Stimulated activated CD4-positive, alpha-beta T cell treated with anti-CD3 and anti-CD28 coated beads, Interleukin-2, amount 100 ng/mL, for 48 hours (primary cell): ENCODE measurements at places on chromosomes 3 and 15.
A peak's percentile ranks its signal among the peaks of the same experiment; 100 is the strongest.

DNA sequence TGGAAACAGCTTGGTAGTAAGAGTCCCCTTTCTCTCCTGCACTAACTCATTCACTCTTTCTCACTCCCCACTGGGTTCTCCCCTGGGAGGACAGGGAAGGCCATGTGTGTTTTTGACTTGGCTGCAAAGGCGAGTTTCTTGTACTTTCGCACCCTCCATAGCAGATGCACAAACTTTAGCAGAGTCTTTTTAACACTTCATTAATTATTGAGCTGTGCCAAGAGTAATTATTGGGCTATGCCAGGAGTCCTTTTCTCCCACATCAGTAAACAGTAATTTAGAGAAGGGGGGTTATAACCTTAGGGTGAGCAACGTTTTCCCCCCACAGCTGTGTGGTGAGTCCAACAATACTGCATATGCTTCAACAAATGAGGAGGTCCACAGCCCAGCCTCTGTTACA lies 224.4 kb upstream of the ATP11B start:
- DNase-seq, result no peak

DNA sequence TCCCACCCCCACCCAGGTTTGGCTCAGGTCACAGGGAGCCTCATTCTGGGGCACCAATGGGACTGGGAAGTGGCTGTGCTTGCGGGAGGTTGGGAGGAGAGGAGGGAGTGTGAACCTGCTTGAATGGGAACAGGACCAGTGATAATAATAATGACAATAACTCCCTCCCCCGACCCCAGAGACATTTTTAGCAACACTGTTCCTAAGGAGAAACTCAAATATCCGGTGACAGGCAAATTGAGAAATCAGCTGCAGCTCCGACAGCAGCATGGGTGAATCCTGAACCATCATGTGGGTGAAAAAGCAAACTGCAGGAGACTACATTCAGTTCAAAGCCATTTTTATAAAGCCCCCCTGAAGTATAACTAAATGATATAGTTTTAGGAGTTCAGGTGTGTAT lies 11.6 kb upstream of the RPL29 start:
- no peak for DNase-seq

- DNase-seq, result no peak
Measured at GRCh38 chr3:88141458-88142083, 8.2 kb upstream of the C3orf38 start.

DNA sequence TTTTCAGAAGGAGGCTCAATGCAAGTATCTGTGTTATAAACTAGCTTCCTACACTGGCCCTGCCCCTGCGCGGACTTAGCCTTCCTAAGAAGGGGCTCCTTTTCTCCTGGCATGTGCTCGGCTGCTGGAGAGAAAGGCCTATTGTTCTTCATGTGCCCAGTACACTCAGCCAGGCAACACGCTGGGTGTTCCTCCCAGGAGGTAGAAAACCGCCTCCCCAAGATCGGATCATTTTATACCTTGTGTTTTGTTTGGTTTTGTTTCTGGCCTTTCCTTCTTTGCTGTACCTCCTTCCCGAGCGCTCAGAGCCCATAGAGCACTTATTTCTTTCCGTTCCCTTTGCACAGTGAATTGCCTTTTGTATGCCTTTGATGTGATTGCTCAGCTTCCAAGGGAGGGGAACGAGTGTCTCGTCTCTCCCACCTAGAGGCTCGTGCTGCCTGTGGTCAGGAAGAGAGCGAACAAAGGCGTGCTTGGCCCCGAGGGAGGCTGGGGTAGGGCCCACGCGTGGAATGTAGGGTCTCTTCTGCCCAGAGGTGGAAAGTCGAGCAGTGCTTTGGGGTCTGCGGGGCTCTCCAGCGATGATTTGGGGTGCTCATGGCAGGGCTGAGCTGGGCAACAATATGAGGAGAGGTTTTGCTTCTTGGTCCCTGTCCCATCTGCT lies 30.0 kb downstream of the CCNL1 start:
- DNase-seq, result no peak

- no peak for DNase-seq
Measured at GRCh38 chr3:122214711-122215110, 31.2 kb downstream of the CASR start.

DNA sequence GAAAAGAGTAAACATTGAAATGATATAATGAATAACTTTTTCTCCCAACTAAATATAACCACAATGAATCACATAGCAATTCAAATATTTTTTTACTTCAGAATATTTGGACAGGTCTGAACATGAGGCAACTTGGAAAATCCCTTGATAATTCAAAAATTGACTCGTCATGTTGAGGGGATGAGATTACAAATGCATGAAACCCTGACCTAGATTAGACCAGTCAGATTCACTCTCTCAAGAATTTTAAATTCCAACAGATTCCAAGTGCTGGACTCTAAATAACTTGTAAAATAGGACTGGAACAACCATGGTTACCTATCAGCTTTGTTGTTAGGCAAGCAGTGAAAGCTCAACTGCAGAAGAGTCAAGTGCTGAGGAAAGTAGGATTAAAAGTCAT lies 317.5 kb downstream of the GBE1 start:
- no peak for DNase-seq

DNA sequence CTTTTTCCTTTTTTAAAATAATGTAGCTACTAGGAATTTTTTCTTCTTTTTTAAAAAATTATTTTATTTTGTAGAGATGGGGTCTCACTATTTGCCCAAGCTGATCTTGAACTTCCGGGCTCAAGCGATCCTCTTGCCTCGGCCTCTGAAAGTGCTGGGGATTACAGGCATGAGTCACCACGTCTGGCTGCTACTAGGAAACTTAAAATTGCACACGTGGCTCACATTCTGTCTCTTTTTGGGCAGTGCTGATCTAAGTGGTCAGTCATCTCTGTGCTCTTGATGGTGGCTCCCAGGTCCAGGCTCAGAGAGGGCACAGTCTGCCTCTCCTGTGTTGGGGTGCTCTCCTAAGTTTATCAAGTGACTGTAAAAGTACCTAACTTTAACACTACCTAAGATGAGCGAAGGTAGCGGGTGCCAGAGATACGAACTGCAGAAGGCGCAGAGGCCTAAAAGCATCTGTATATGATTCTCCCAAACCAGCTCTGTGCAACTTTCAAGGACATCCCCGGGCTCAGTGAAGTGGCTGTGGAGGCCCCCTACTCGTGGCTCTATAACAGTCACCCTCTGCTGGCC lies 52.9 kb upstream of the SEC13 start:
- DNase-seq, result no peak

- DNase-seq, result no peak
Measured at GRCh38 chr3:187019542-187020072, 89.3 kb downstream of the ST6GAL1 start.

- no peak for DNase-seq
Measured at GRCh38 chr3:4520033-4520816, 27.1 kb downstream of the ITPR1 start.

- DNase-seq, result peak; percentile 66
Measured at GRCh38 chr15:74489518-74490338, 28.8 kb upstream of the UBL7 start.

DNA sequence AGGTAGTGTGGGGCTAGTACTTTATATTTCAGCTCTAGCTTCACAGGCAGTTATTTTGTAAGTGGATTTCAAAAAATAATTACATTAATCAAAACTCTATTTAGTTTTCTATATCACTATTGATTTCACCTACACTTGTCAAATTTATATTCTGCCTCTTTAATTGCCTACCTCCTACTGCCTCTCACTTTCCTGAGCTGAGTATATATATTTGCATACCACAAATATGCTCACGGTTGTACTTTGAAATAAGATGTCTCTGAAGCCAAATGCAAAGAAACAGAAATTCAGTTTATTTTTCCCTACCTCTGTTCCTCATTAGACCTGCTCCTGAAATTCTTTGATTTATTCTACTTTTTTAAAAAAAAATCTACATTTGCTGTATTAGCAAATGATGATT lies 309.3 kb upstream of the TGFBR2 start:
- no peak for DNase-seq

DNA sequence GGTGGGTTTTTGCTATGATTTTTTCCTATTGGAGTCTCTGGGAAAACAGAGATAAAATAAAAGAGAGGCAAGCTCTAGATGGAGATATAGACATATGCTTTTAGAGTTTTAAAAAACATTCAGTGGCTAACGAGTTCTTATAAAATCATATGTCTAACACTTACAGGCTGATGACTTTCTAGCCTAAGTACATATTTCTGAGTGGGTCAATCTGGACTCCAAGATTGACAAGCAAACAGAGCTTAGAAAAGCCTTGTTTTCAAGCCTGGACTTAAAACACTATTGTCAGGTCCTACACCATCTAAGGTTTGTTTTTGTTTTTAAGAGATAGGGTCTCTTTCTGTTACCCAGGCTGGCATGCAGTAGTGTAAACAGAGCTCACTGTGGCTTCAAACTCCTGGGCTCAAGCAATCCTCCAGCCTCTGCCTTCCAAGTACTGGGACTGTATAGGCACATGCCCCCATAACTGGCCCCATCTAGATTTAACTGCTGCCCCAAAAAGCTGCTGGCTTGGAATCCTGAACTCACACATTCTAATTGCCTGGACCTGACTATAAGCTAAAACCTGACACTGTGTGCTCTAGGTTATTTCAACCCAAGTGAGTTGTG lies 86.3 kb downstream of the FBXL22 start:
- no peak for DNase-seq

DNA sequence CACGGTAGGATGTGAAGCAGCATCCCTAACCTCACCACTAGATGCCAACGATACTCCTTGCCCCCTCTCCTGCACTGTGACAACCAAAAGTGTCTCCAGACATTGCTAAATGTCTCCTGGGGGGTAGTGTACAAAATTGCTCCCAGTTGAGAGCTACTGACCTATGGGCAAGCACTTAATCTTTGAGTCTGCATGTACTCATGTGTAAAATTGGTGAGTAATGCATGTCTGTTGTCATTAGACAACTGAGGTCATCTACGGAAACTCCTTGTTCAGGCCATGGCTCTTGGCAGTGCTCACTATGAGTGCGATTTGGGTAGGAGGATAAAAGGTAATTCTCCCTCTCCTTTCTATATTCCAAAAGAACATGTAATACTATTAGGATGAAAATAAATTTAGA lies 29.2 kb downstream of the PDHB start:
- DNase-seq, result no peak

DNA sequence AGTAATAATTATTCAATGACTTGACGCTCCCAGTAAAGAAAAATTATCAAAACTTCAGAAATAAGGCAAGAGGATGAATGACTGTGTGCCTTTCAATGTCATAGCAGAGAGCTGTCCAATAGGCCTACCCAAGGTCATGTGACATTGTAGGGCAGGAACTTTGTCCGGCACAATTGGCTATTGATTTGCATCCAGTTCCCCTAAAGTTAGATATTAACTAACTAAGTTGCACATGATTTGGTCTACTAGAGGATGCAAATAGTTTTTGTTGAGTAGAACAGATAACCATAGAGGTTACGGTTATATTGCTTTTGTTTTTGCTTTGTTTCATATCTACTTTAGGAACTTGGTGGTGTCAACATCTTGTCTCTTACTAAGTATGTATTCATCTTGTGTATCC lies 127.9 kb upstream of the PFN2 start:
- DNase-seq, result no peak

- no peak for DNase-seq
Measured at GRCh38 chr3:150653110-150653561, 50.0 kb downstream of the SELENOT start.

- DNase-seq, result no peak
Measured at GRCh38 chr15:64144565-64145281, 6.8 kb upstream of the SNX22 start.

DNA sequence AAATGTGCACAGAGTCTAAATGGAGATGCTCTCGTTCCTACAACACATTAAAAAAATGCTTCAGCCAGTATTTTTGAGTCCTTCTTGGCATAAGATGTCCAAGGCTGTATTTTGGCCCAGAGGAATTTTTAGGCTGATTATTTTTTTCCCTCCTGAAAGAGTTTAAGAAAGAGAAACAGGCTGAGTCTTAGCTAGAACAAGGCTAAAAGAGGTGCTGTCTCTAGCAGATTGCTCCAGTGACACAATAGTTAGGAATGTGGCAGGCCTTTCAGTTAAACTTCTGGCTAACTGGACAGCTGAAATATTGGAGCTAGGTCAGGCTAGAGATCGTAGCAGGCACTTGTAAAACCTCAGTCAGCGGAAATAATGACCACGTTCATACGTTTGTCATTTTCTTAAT lies 271.4 kb upstream of the RARB start:
- DNase-seq, result no peak

- no peak for DNase-seq
Measured at GRCh38 chr3:56867671-56868070, 65.9 kb upstream of the ARHGEF3 start.

- DNase-seq, result no peak
Measured at GRCh38 chr15:45139770-45140169, 10.0 kb downstream of the DUOX1 start.

- no peak for DNase-seq
Measured at GRCh38 chr3:88595026-88595425, 445.3 kb downstream of the C3orf38 start.

DNA sequence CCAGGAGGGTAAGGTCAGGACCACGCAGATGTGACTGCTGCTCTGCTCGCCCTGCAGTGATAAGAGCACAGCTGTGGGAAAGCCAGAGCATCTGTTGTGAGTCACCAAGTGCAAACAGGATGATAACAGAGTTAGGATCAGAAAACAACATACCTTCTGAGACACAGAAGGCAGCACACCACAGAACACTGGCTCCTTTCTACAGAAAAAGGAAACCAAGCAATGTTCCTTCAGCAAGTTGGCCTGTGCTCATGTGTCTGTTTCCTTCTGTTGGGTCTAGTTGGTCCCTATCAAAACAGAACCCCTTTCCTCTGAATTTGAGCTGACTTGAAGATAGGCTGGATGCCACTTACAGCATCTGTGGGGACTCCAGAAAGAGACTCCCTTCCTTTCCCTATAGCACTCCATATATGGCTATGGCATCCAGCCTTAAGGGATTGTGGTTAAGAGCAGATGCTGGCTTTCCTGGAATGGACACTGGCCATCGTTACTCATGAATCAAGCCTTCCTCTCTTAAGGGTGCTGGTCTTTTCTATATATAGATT lies 440.7 kb upstream of the THBS1 start:
- DNase-seq, result no peak

GRCh38 chr3:181176601-181177000 lies 187.1 kb upstream of the DNAJC19 start:
- DNase-seq, result peak; percentile 21

DNA sequence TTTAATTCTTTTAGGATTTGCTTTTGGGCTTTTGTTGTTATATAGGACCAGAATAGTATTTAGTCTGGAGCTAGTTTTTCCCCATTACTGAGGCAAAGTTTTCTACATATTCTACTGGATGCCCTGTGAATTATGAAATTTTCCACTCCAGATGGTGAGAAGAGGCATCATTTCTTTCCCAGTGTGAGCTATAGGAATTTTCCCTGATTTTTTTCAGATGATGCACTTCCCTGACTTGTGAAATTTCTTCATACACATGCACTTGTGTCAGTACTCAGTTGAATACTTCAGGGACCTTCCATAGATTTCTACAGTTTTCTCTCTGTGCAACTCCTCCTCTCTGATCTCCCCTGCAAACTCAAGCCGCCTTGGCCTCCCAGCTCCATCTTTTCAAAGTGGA lies 73.7 kb upstream of the SLCO2A1 start:
- DNase-seq, result no peak
